HTR-8/SVneo (cell line): ENCODE measurements at places on chromosomes 7 and 10.
A peak's percentile ranks its signal among the peaks of the same experiment; 100 is the strongest.

DNA sequence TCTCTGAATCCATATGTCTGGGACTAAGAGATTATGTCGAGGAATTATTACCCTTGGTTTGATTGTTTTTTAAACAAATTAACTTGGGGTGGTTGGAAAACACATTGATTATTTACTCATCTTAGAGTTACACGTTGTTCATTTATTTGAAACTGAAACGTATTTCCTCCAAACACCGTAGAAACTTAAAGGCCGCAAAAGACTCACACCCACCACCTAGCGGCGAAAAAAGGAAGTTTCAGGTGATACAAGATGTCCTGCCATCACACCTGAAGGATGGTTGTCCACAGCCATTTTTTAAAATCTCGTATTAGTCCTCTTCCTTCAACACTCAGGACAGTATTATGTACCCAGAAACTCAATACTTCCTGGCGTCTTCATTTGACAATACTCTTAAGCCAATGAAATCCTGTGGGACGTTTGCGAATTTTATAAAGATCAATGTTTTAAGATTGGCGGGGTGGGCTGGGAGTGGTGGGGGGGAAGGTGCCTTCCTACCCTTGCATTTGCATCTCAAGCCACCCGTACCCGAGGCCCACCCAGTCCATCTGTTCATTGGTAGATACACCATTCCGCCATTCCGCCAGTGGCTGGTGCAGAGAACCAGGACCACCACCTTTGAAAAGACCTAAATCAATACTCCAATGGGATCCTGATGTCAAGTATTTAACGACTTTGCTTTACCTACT is 1.4 kb upstream of the LCOR start:
- peak; percentile 54 for DNase-seq

- DNase-seq, result peak; percentile 72
These were observed 33.3 kb downstream of the GET4 start for GRCh38 chr7:909358-910329.

- no peak for DNase-seq
These were observed 1066.5 kb downstream of the TYW1 start for GRCh38 chr7:68063171-68063570.

DNA sequence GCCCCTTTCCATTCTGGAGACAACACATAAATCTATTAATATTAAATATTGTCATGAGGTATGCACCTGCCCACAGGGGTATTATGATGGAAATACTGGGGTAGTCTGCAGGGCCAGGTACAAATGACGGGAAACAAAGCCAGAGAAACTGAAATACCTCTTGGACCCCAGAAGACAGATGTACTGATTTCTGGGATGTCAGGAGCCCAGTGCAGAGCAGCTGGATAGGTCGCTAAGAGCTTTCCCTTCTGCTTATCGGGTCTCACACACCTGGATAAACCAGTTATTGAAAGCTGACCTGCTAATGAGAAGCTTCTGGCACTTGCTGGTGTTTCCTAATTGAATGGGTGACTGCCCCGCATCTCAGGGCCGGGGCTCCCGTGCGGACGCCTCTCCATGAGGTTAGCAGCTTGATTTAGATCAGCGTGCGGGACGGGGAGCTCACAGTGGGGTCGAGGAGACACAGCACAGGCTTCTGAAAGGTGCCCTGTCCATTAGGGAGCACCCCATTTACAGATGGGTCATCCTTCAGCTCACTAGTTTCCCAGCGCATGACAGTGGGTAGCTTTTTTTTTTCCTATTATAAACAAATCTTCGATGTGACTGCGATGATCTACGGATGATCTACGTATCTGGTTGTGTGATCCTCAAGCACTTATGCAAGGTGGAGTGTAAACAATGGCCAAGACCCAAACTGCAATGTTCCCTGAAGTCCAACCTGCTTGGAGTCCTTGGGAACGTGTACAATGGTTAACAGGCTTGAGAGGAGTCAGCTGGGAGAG is 1.5 kb upstream of the INSIG1 start:
- DNase-seq, result no peak

DNA sequence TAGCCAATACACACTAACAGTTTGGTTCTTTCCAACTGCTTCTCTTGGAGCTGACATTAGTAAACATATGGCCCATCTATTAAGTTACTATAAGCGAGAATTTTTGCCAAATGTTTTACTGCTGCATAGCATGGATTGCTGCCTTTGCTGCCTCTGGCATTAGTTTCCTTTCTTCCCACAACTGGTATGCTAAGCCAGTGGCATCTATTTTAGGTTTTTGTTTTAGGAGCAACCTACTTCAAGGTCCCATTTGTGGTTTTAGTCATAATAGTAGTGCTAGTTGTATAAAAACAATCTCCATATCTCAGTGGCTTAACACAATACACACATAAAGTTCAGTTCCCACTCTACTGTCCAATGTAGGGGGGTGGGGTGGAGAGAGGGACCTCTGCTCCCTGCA is 25.9 kb upstream of the PANK1 start:
- DNase-seq, result no peak

DNA sequence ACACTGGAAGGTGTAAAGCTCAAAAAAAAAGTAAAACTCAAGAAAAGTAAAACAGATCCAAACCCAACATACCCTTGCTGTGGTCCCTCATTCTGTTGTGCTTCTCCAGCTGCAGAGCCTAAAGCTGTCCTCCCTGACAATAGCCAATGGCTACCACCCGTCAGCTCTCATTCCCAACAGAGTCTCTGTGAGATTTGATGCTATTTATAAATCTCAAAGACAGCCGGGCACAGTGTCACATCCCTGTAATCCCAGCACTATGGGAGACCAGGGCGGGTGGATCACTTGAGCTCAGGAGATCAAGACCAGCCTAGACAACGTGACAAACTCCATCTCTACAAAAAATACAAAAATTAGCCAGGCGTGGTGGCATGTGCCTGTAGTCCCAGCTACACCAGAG is 116.0 kb downstream of the KMT2E start:
- no peak for DNase-seq

DNA sequence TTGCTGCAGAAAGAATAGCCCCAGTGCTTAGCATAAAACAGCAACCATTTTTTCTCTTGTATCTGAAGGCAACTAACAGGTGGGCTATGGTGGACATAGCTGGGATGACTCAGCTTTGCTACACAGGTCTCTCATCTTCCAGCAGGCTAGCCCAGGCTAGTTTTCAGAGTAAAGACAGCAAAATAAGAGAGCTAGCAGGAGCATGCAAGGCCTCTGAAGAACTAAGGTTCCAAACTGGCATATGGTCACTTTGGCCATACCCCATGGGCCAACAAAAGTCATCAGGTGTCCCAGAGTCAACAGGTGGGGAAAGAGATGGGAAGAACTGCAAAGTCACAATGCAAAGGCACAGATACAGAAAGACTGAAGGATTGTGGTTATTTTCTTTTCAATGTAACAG is 571.6 kb upstream of the MGMT start:
- DNase-seq, result no peak

DNA sequence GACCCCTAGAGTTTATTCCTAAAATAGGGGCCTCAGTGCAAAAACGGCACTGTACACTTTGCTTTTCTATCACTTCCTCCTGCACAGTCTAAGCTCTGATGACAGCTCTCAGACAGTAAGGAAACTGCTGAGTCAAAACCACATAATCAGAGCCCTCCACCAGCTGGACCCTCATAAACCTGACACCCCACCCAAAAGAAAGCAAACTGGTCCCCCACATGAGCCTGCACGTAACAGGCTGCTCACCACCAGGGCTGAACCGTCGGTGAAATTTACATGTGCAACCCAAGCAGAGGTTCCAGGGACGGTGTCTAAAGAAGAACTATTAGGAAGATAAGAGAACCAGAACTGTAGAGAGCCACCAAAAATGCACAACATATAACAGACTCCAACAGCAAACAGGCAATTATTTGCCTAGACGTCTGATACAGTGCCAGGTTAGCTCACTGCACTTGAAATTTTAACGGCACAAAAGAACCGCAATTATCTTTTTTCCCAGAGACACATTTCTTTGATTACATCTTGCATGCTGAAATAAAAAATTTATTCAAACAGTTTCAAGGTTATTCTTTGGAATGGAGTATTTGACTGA is 19.6 kb downstream of the SGMS1 start:
- no peak for DNase-seq

DNA sequence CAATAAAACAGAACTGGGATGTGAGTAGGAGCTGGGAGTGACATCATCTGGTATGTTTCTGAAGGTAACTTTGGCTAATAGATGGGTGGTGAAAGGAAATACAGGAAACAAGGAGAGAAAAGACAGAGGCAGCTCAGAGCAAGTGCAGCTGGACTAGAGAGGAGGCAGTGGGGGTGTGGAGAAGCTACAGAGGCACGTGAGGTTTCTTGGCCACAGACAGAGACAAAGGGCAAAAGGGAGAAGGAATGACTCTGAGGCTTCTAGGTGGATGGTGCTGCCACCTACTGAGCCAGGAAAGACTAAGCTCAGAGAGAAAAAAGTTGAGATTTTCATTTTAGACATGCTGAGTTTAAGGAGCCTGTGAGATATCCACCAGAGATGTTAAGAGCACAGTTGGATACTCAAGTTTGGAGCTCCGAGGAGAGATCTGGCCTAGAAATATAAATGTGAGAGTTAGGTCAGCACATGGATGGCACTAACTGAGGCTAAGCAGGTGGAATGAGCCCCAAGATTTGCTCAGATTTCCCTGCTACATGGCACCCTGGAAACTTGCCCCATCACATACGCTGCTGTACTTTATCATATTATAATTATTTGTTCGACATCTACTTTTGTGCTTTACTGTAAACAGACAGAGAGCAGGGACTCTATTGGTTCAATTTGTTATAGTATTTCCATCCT is 293.0 kb upstream of the IMMP2L start:
- peak; percentile 24 for DNase-seq

DNA sequence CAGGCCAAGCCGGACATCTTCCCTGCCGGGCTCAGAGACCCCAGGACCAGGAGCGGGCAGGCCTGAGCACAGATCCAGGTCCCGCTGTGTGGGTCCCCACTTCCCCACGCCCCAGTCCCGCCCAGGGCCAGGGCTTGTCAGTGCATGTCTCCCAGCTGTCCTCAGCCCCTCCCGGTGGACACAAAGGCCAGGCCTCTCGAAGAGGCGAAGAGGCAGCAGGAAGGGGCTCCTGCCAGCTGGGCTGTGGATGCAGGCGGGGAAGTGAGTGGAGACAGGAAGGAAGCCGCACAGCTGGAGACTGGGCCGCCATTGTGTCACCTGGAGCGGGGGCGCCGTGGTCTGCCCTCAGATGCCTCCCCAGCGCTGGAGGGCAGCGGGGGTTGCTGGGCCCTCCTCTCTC is 4.8 kb downstream of the GRIFIN start:
- DNase-seq, result no peak

DNA sequence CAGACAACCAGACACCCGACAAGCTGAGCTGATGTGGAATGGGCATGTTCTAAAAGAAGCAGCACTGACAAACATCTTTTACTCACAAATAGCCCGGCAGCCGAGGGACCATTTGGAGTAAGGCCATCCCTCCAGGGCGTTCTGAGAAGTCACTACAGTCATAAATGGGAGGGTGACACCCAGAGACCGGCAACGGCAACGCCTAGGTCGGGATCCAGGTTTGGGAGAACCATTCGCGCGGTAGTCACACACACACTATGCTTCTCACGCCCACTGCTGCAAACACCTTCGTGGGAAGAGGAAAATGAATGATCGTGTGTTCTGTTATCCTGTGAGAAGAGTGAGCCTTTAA is 9.8 kb downstream of the TNS3 start:
- DNase-seq, result no peak

- peak; percentile 51 for DNase-seq
These were observed at the start of gene CARD11 for GRCh38 chr7:3043544-3044371. Gene CARD11, minus strand, starts transcription at chr7:3043867. Its CDS starts 85,361 bp downstream, at chr7:2958506.

DNA sequence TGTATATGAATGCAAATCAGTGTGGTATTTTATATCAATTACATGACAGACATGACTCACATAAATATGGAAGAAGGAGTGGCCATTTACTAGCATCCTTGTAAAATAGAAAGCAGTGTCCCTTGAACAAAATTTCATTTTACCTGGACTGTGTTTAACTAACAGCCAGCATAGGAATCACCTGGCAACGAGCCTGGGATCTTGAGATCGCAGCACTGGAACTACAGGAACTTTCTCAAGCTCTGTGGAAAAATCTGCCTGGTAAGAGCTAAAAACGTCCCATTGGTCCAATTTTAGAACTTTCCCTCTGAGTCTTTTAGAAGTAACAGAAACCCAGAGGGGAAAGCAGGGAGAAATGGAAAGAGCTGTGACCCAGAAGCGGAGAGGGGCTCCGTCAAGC is 68.9 kb upstream of the AMPH start:
- DNase-seq, result no peak

DNA sequence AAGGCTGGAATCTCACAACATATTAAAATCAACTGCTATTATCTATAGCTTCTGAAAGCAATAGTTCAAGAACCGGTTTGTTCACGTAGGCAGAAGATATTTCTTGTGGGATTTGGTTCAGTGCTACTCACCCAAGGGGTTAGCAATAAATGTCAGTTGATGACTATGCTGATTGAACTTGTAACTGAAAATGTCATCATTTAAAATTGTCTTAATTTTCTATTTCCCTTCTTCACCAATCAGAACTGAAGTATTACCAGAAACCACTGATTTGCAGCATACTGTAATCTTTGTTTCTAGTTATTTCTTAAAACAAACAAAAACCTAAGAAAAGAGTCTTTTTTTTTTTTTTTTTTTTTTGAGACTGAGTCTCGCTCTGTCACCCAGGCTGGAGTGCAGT is 46.1 kb downstream of the CPEB3 start:
- DNase-seq, result no peak

- peak; percentile 37 for DNase-seq
These were observed 7.5 kb upstream of the EBF3 start for GRCh38 chr10:129971381-129972144.

GRCh38 chr10:70909326-70909935 is 21.1 kb upstream of the PCBD1 start:
- no peak for DNase-seq

DNA sequence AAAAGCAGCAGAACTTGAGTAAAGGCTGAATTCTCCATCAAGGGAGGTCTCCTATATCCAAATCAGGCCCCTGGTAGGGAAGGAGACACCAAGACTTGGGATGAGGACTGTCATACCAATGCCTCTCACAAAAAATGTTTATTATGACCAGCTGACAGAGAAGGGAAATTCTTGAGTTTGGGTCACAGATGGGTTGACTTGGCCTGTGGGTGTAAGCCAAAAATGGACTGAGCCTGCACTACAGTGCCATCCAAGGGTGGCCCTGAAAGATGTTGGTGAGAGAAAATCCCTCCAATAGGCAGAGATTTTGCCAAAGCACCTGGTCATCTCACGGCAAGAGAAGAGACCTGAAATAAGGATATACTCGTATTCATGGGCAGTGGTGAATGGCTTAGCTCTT is 27.0 kb upstream of the PPIF start:
- DNase-seq, result no peak
